ENCODE measurements at places on chromosomes 12 and 14.

DNA sequence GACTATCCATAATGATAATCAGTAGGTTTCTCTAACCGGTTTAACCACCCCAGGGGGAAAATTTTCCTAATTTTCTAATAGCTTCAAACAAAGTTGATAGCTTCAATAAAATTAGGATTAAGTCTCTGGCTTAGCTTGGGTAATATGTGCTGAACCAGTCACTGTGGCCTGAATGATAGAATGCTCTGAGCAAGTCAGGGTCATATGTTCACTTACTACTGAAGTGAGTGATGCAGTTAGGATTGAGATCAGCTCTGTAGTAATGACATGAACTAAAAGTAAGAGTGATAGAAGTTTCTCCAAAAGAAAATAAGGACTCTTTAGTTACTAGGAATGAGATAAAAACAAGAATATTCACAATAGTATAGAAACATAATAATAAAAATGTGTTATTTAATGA, 32.6 kb downstream of the ETNK1 start:
- no peak for DNase-seq

DNA sequence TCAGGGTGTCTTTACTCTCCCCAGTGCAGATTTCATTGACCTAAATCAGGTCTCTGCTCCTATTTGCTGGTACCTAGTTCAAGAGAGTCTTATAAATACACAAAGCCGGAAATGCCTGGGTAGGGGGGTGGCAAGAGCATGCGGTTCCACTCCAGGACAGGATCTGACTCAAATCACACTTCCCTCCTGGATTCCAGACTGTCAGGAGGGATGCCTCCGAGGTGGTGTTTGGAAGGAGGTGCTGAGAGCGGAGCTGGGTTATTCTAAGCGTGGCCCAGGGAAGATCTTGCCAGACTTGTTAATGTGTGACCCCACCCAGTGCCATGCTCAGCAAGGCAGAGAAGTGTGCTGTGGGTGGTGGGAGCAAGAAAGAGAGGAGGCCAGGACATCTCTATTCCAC, 49.8 kb downstream of the B4GALNT3 start:
- DNase-seq, result no peak

GRCh38 chr12:17139931-17140330, 534.0 kb upstream of the LMO3 start:
- no peak for DNase-seq

GRCh38 chr12:110223777-110224378, 57.2 kb upstream of the ATP2A2 start:
- DNase-seq, result no peak

DNA sequence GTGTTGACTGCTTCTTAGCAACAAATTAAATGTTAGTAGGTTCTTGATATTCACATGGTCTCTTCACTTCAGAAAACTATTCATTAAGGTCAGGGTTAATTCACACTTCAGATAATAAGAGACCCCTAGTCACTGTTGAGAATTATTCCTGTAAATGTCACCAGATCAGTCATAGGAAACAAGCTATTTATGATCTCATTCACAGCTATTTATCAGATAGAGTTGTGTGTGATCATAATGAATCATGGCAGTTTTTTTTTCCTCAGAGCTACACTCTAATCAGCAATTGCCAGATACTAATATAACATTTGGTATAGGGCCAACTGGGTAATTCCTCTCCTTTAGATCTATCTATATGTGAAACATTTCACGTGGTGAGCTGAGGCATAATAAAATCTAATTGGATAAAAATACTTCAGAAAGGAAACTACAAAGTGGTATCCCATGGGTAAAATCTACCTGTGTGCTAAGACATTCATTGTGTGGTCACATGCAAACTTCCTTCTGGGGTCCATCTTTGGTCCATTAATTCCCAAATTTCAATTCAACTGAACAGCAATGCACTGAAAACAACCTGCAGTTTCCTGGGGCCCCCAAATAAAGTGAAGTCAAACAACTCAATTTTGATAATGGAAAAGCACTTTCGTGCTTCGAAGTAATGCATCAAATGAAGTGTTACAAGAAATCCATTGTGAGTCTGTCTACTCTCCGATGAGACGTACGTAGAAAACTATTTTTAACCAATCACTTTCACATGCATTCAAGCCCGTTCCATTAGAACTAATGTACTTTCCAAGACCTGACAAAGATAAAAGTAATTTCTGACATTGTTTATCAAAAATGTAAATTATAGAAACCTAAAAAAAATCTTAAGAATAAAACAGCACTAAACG, 197.0 kb downstream of the ACSS3 start:
- no peak for DNase-seq

DNA sequence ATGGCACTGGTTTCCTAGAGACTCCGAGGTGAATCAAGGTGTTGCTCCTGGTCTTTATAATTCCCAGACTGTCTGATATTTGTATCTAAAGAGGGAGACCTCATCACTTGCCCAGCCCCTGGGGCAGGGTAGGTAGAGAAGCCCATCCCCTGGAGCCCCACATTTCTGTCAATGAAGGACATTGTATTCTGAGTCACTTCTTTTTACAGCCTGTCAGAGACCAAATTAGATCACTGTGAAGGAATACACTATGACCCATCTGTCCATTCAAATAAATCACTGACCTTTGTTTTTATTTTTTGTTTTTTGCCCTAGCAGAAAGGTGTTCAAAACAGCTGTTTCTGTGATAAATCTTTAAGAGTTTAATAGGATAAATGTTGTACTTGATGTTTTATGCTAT, 67.9 kb upstream of the ANO6 start:
- DNase-seq, result no peak

DNA sequence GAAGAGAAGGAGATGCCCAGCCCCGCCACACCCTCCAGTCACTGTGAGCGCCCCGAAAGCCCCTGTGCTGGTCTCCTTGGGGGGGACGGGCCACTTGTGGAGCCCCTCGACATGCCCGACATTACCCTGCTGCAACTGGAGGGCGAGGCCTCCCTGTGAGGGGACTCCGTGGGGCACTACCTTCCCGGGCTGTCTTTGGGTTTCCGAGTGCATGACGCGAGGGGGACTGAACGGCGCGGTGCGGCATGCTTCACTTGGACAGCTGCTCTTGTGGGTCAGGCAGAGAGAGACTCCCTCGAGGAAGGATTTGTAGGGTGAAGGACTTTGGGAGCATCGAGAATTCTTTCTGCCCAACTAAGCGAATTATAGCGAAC, 1.1 kb downstream of the CCDC184 start:
- no peak for DNase-seq

DNA sequence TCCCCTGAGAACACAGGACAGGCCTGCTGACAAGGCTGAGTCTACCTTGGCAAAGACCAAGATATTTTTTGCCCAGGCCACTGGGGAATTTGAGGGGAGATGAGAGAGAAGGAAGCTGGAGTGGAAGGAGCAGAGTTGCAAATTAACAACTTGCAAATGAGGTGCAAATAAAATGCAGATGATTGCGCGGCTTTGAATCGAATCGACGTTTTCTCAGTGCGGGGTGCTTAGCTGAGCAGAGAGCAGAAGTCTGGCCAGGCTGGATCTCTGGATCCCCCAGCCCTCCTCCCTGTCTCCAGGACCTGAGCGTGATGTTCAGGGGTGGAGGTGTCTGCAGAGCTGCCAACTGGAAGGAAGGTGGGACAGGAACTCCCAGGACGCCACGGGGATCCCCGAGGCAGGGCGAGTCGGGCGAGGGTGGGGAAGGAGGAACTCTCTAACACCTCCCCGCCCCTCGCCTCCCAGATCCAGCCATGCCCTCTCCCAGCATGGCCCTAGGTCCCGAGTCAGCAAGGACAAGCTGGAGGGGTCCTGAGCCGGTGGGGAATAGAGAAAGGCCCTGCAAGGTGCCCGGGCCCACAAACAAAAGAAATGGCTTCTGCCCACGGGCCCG, 527 bp upstream of the CARMIL3 start:
- DNase-seq, result no peak

- DNase-seq, result no peak
Measured at GRCh38 chr14:61498303-61498702, 176.9 kb downstream of the PRKCH start.

- DNase-seq, result no peak
Measured at GRCh38 chr14:62558451-62558850, 486.8 kb downstream of the KCNH5 start.

GRCh38 chr12:122303068-122303467, 36.8 kb upstream of the VPS33A start:
- DNase-seq, result no peak

DNA sequence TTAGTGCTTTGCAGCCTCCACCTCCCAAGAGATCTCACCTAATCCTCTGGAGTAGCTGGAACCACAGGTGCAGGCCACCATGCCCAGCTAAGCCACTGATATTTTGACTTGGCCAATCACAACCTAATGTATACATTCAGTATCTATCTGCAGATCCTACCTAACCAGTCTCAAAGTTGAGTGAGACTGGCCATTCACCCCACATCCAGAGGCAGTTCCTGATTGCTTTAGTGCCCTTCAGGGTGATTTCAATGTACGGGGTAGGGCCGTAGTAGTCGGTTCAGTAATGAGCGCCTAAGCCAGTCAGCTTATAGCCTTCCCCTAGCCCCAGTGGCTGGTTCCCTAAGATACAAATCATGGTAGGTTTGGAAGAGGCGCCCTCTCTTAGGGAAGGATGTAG, 27.4 kb upstream of the FBXO34 start:
- no peak for DNase-seq

- DNase-seq, result no peak
Measured at GRCh38 chr14:53670701-53671100, 285.9 kb downstream of the BMP4 start.

DNA sequence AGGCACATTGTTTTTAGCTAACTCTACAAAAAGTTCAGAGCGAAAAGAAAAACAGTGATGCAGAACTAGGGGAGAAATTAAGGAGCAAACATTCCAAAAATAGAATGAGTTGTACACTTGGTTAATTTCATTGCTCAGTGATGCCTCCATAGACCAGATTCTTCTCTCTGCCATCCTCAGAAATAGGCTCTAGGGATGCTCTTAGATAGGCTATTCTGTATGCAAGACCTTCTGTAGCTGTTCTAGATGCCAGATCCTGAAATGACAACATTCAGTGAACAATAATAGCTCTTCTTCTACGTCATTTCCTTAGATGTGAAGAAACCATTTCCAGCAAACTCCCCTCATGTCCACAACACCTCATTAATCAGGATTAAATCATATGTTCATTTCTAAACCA, 466.3 kb downstream of the DIO2 start:
- DNase-seq, result no peak

DNA sequence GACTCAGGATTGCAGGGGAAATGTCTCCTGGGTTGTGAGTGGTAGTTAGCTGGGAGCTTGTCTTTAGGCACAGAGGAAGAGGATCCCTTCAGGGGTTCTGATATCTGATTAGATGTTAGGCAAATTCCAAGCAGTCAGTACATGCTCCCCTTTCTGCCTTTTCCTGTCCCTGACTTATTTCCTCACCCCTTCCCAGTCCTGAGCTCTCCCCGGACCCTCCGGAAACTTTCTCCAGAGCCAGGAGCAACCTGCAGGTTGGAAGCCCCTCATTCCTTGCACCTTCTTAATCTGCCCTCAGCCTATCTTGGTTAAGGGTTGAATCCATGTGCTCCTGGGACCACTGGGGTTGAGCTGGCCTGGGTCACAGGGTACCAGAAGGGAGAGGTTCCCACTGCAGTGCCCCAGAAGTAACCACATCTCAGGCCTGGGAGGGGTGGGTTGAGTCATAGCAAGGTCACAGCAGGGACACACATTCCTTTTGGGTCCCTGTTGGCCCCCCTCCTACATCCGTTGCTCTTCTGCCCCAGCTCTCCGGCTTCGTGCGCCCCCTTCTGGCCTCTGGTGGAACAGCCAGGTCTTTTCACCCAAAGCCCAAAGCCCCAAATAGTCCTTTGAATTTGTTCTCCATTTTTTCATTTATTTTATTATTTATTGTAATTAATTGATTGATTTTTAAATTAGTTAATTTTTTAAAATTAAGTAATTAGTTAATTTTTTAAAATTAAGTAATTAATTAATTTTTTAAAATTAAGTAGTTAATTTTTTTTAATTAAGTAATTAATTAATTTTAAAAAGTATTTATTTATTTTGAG, 1.8 kb downstream of the IGFBP6 start:
- DNase-seq, result peak; percentile 5

GRCh38 chr14:32134448-32135097, 57.5 kb downstream of the ARHGAP5 start:
- DNase-seq, result no peak

- DNase-seq, result no peak
Measured at GRCh38 chr12:106179086-106179485, 40.3 kb upstream of the NUAK1 start.

DNA sequence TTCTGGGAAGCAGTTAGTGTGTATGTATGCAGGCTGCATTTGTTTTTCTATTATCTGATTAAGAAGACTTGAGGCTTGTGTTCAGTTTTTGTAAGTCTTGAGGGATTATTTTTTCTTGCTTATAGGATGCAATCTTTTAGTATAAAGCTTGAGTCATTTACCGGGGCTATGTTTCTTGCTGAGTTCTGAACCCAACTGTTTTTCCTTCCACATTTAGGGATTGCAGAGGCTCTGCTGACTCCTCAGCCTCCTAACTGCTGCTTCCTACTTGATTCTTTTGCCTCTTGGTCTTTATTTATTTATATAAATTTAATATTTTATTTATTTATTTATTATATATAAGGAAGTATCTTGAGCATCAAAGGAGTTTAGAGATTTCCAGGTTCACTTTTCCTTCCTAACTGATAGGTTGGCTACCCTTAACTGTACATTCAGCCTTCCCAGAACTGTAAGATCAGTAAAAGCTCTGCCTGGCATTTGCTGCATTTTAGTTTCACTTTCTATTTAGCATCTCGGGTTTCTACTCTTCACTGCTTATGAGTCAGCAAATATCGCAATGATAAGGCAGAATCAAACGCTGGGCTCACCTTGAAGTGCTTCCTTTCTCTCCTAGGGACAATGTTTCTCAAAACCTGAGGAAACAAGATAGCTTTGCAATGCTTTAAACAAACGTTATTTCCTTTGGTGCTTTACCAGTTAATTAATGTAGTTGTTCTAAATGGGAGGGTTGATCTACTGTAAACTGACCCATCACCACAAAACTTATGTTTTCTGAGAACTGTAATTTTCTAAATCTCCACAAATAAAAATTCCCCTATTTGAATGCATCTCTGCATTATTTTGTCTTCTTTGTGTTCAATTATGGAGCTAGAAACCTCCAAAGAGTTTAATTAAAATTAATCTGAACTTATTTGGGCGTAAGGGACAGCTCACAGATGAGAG, 1183.7 kb upstream of the TMEM132C start:
- DNase-seq, result no peak

DNA sequence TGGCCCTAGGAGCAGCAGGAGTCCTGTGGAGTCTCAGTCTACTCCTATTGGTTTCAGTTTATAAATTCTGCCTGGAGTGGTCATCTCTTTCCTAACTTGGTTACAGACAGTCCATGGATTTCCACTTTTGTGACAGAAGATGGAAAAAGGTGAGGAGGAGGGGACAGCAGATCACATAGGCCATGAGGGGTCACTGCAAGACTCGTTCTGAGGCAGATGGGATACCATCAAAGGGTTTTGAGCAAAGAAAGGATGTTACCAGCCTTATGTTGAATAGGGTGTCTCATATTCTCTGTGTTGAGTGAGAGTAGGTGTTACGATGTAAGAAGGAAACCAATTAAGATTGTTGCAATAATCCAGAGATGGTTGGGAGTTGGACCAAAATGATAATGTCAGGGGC, 15.3 kb downstream of the PDE3A start:
- DNase-seq, result no peak

GRCh38 chr14:67900231-67900630, 80.7 kb downstream of the RAD51B start:
- DNase-seq, result no peak

All from cerebellar nuclear complex (tissue), 1 donor.